ENCODE measurements at places on chromosomes 3 and 15.
A peak's percentile ranks its signal among the peaks of the same experiment; 100 is the strongest.

GRCh38 chr3:71050538-71051258 is 532.8 kb downstream of the FOXP1 start:
- no peak for DNase-seq

GRCh38 chr15:47614360-47615011 is 102.8 kb upstream of the SEMA6D start:
- no peak for DNase-seq

GRCh38 chr3:58307639-58308215 is 1.4 kb downstream of the HTD2 start:
- peak; percentile 53 for DNase-seq

DNA sequence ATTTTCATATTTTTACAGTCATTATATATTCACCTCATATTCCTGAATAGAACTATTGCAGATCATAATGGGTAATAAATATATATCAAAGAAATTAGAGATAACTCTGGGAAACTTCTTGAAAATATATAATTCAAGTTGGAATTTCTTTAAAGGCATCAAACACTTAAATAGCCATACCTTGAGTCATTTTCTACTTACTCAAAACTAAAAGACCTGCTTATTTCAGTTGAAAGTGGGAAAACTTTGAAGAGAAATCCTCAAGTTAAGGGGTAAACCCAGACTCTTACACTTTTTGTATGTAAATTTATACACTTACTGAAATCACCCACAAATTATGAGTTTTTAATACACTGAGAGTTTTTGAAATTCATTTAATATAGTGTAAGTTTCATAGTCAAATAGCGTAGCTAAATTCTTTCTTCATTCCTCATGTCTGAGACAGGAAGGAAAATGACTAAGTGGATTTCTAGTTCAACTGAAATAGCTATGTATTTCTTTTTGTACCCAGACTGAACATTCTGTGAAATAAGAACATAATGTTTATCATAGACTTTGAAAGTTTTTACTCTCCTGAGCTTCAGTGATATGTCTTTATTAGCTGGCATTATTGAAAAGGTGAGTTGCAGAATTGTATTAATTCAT is 4.6 kb upstream of the ALCAM start:
- no peak for DNase-seq

GRCh38 chr15:72463702-72464101 is 10.4 kb upstream of the ARIH1 start:
- no peak for DNase-seq

DNA sequence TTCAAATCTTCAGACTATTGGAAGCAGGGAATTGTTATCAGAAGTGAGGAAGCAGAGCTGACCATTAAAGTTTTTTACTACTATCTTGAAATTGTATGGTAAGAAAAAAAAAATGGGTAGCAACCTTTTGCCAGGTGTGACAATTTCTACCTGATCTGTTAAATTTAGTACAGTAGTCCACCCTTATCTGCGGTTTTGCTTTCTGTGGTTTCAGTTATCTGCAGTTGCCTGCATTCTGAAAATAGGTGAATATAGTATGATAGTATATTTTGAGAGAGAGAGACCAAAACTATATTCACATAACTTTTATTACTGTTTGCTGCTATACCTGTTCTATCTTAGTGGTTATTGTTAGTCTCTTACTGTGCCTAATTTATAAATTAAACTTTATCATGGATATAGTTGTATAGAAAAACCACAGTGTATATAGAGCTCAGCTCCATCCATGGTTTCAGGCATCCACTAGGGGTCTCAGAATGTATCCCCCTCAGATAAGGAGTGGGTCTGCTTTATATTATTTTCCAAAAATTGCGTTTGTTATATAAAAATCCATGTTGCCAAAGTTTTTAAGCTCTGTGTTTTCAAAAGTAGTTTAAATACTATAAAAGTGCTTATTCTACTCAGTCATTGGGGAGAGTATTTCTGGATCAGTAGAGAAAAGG is 69.9 kb downstream of the PTPRG start:
- DNase-seq = no peak

GRCh38 chr15:40766906-40767837 is 2.6 kb upstream of the C15orf62 start:
- DNase-seq = peak; percentile 41

- DNase-seq = no peak
These were observed 16.2 kb downstream of the DCUN1D1 start for GRCh38 chr3:182964179-182964578.

- DNase-seq = peak; percentile 86
These were observed 51.6 kb upstream of the CP start for GRCh38 chr3:149273096-149273751.

DNA sequence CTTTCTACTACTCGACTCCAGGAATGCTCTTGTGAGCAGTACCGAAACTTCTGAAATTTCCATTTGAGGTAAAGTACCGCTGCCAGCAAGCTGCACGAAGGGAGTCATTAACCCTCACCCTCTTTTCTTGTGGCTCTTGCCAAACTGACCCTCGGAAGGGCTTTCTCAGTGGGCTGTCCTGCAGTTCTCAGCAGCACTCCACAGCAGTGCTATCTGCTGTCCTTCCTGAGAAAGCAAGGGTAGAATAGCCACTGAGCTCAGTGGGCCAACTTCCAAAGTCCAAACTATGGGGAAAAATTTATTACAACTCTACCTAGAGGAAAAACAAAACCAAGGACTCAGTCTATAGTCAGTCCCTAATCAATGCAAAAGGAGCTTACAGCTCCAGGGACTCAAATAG is 38.5 kb upstream of the COL8A1 start:
- DNase-seq = no peak

DNA sequence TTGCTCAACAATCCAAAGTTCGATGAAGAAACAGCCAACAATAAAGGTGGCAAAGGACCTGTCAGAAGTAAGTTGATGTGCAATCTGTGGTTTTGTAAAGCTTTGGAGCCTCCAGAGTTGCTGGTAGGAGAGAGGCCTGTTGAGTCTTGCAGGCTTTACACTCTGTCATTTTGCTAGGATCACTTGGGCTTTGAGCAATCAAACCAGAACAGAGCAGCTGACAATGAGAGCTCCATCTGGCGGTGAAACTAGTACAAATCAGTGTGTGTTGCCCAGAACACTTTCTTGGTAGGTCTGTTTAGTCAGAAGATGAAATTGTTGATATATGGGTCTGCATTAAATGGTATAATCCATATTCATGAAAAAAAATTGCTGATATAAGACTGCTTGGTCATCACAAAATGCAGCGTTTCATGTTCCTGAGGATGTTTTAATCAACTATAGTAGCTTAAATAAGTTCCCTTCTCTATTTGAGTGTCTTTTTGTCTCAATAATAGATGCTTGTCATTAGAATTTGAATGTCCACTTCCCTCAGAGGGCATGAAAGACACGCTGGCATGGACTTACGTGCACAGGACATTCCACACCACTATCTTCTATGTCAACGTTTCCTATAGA is 25.7 kb downstream of the TMOD2 start:
- DNase-seq = peak; percentile 82

- DNase-seq = no peak
These were observed 66.1 kb upstream of the CHMP2B start for GRCh38 chr3:87161013-87161412.

DNA sequence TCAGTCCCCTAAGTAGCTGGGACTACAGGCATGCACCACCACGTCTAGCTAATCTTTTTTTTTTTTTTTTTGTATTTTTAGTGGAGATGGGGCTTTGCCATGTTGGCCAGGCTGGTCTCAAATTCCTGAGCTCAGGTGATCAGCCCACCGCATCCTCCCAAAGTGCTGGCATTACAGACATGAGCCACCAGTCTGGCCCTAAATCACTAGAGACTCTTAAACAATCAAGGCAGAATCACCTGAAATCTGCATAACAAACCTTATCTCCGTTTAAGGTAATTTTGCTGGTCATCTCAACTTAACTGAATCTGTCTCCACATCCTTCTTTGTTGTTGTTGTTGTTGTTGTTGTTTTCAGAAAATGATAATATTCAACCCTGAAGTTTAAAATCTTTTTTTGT is 5.6 kb upstream of the TRMT10C start:
- DNase-seq = no peak

- DNase-seq = no peak
These were observed 97.1 kb downstream of the TMEM108 start for GRCh38 chr3:133135306-133135705.

DNA sequence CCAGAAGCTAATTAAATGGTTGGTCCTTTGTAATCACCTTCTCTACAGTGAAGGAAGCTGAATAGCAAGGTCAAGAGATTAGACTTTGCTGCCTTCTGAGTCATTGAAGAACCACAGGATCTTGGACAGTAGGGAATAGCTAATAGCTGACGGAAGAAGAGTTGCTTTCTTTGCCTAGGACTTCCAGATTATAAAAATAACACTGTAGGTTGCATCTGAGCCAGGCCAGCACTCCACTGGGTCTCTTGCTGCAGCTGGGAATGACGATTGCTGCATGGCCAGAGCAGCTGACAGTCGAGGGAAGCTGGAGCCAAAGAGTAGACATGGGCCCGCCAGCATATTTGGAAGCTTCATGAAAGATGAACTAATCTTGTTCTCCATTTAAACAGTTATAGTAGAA is 81.5 kb upstream of the KCNMB2 start:
- DNase-seq = no peak

GRCh38 chr3:50322386-50323091 is at the start of gene HYAL2:
TSS of gene HYAL2 (minus strand) at chr3:50322745. CDS start at chr3:50320489, 2,256 bp downstream.
- peak; percentile 25 for DNase-seq

DNA sequence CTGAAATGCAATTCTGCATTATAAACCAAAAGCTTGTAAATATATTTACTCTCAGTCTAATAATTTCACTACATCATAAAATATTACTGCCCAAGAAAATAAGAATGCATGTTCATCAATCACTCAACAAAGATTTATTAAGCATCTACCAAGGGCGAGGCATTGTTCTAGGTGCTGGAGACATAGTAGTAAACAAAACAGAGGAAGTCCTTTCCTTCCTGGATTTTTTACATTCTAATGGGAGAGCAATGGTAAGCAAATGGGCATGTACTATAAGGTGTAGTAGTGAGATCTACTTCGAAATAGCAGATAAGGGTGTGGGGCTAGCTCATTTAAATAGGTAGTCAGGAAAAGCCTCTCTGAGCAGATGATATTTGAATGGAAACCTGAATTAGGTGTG is 10.8 kb upstream of the ZFYVE19 start:
- DNase-seq = no peak

GRCh38 chr3:66466606-66467270 is 34.1 kb downstream of the LRIG1 start:
- peak; percentile 33 for DNase-seq

GRCh38 chr15:68524753-68525584 is 53.8 kb upstream of the CORO2B start:
- no peak for DNase-seq

- DNase-seq = no peak
These were observed 2.5 kb downstream of the IL1RAP start for GRCh38 chr3:190516416-190516815.

DNA sequence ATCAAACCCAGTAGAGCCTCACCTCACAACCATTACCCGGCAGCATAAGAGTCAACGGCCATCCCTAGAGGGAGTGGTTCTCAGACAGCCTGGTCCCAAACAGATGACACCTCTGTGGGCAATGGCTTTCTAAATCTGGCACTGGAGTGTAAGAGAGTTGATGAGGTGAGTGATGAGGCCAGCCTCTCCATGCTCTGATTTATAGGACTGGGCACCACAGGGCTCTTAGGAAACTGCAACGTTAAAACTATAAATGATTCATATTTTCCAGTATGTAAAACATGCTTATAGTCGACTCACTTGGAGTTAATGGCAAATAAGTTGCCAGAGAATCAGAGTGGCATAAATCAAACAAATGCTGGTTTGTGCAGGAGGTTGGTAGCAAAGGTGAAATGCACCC is 187.7 kb downstream of the GREM1 start:
- no peak for DNase-seq

GRCh38 chr15:65244638-65245037 is 33.4 kb upstream of the CILP start:
- DNase-seq = no peak

GRCh38 chr3:97265237-97266005 is 451.0 kb downstream of the EPHA6 start:
- no peak for DNase-seq

DNA sequence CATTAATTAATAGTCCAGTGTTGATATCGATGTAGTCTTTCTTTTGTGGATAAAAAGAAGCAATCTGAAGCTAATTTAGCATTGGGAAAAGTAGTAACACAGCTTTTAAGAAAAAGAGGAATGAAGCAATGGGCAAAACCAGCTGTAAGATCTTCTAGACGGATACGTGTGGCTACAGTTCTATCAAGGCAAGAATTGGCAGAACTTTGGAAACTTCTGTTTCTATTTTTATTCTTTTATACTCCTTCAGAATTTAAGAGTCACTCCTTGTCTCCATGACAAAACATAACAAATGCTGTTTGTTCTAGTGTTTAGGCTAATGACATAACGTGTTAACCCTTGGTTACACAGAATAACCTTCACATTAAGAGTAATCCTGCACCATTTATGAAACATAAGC is 289.2 kb downstream of the ROBO2 start:
- no peak for DNase-seq

GRCh38 chr15:94233441-94233840 is 2.1 kb downstream of the MCTP2 start:
- DNase-seq = no peak

DNA sequence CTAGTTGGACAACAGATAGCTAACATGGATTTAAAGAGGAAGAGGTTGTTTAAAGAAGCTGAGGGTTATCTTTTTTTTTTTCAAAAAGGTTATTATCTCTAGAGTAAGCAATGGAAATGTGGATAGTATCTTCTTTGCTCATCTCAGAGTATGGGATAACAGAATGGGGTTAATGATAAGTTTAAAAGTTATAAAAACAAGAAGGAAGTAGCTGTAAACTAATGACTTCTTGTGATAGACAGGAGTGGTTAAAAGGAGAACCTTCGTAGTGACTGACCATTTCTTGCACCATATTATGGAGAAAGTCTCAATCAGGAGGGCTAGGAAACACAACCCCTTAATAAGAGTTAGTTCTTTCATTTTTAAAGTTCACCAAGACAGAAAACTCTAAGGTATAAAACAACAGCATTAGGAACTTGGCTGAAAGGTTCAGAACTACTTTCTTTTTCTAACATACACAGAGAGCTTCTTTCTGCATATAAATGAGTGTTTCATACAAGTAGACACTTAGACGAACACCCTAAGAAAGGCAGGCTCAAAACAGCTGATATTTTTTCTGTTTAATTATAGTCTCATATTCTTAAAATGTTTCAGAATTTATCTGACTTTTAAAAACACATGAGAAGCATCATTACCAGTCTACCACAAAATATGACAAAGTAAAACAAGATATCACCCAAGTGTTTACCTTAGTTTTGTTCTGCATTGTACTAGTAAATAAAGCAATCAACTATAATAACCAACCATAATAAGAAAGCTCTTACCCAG is 140.0 kb downstream of the MEIS2 start:
- DNase-seq = no peak

DNA sequence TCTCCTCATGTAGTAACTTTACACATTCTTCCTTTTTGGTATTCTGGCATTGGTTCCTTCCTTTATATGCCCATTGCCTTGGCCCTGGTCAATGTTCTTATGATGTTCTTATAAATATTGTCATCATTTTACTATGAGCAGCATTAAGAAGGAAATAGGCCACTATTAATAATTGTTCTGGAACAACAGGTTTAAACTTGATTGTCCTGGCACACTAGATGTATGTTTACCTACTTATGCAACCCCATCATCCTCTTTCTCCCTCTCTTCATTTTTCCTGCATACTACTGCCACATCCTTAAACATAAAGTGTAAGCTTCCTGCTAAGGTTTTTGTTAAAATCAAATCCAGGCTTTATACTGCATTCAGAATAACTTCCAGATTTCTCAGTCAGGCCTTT is 114.7 kb downstream of the THRB start:
- no peak for DNase-seq

GRCh38 chr3:55782351-55782750 is 295.2 kb upstream of the WNT5A start:
- DNase-seq = no peak
